Hindlimb muscle (tissue), 1 donor: ENCODE measurements at places on chromosomes 2 and 18. TPM values are rescaled to one million over a fixed set of nuclear protein-coding genes. Genes with fewer than 3 reads are reported as not detected.

The AQP12A gene
- 0.74 TPM for polyA plus RNA-seq

The GYPC gene
- polyA plus RNA-seq: 133 TPM

The FN1 gene
- polyA plus RNA-seq: 373 TPM

The TYW5 gene
- polyA plus RNA-seq: 8.1 TPM

The GPR39 gene
- 0.13 TPM for polyA plus RNA-seq

The TMEM247 gene
- polyA plus RNA-seq: not detected

The PDK1 gene
- polyA plus RNA-seq: 22.9 TPM

The TBR1 gene
- polyA plus RNA-seq: not detected

The SCN3A gene
- 0.45 TPM for polyA plus RNA-seq

The IRS1 gene
- polyA plus RNA-seq: 18.1 TPM

The PREPL gene
- polyA plus RNA-seq: 141 TPM

The CYS1 gene
- polyA plus RNA-seq: 14.0 TPM

The STK36 gene
- polyA plus RNA-seq: 28.0 TPM

The AMER3 gene
- polyA plus RNA-seq: not detected

The GPR75 gene
- polyA plus RNA-seq: 1.9 TPM

The TWIST2 gene
- polyA plus RNA-seq: 7.3 TPM

The SCG2 gene
- not detected for polyA plus RNA-seq

The ZNF407 gene
- 7.1 TPM for polyA plus RNA-seq

The BMP10 gene
- polyA plus RNA-seq: not detected

The CFAP65 gene
- not detected for polyA plus RNA-seq
